Astrocyte (in vitro differentiated cells and primary cell): ENCODE measurements at places on chromosomes 11 and 22. TPM values are rescaled to one million over a fixed set of nuclear protein-coding genes. Genes with fewer than 3 reads are reported as not detected.

GRCh38 chr11:12274558-12275197 lies 102.7 kb upstream of the PARVA start:
- no peaks in the 10 kb centered on the region for H3K36me3 ChIP-seq
- no peaks in the 10 kb centered on the region for H3K27me3 ChIP-seq
- H3K4me1 ChIP-seq, result peaks cover 37% of the 10 kb centered on the region
- DNase-seq, result peak; percentile 43
- peak overlapping the region; percentile 64 for H3K27ac ChIP-seq
- H3K4me3 ChIP-seq, result no peak overlapping the region

DNA sequence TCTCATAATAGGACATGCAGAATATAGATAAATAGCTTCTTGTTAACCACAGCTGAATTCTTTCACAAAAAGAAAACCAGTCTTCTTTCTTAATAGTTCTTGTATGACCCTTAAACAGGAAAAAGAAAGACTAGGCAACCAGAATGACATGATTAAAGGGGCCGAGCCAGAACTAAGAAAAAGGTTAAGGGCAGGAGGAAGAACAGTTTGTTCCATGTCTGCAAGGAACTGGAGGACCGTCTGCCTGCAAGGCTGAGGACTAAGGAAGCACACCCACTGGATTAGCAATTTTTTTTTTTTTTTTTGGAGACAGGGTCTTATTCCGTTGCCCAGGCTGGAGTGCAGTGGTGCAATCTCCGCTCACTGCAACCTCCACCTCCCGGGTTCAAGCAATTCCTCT lies 26.0 kb upstream of the TMPRSS5 start:
- H3K4me3 ChIP-seq, result no peak overlapping the region
- H3K4me1 ChIP-seq, result peaks cover 13% of the 10 kb centered on the region
- no peak overlapping the region for H3K27ac ChIP-seq
- peak; percentile 13 for DNase-seq

- peaks cover 2% of the 10 kb centered on the region for H3K27me3 ChIP-seq
- H3K36me3 ChIP-seq, result no peaks in the 10 kb centered on the region
- DNase-seq, result no peak
- no peaks in the 10 kb centered on the region for H3K4me1 ChIP-seq
Observed at GRCh38 chr22:19635644-19636043, 78.7 kb upstream of the SEPTIN5 start.

GRCh38 chr22:49488943-49489342 lies 338.7 kb downstream of the BRD1 start:
- no peak overlapping the region for H3K27ac ChIP-seq
- H3K4me3 ChIP-seq, result no peak overlapping the region
- DNase-seq, result no peak
- H3K27me3 ChIP-seq, result no peaks in the 10 kb centered on the region
- no peaks in the 10 kb centered on the region for H3K4me1 ChIP-seq

DNA sequence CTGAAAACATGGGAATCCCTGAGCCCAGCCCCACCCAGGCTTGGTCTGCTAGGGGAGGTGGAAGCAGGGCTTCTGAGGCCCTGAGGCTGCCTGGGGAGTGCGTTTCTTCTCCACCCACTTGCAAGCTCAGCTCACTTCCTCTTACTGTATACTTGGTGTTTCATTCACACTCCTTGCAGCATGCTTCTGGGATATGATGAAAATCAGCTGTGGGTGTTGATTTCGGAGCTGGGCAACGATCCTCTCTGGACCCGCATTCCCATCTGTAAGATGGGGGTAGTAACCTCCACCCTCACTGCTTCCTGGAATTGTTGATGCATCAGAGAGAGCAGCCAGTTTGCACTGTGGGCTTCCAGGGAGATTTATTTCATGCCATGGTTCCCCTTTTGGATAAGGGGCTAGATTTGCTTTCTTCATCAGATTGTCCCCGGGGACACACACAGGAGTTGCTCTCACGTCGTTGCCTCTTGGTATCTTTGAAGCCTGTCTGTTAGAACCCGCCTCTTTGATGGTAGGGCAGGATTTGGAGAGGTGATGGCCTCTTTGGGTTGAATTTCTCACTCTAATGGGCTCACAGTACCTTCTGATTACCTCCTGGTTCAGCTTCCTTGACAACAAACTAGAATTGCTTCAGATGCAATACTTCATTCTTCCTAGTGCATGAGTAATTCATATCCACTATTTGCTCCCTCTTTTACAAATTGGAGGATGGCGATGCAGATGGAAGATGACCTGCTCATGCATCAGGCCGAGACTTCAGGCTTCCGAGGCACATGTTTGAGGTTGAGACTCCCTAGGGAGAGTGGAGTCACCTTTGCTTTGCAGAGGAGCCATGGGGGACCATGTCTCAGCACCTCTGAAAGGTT lies 40.4 kb downstream of the BCR start:
- H3K27me3 ChIP-seq, result no peaks in the 10 kb centered on the region
- H3K4me1 ChIP-seq, result peaks cover 42% of the 10 kb centered on the region
- no peak overlapping the region for H3K27ac ChIP-seq
- peak; percentile 63 for DNase-seq
- no peaks in the 10 kb centered on the region for H3K36me3 ChIP-seq

Gene TREH
- total RNA-seq, result not detected in 2 replicates

GRCh38 chr11:67489885-67490726 lies 7.3 kb downstream of the AIP start:
- H3K27ac ChIP-seq, result no peak overlapping the region
- H3K4me3 ChIP-seq, result no peak overlapping the region
- DNase-seq, result no peak
- H3K4me1 ChIP-seq, result no peaks in the 10 kb centered on the region
- no peaks in the 10 kb centered on the region for H3K27me3 ChIP-seq
- H3K36me3 ChIP-seq, result peaks cover 5% of the 10 kb centered on the region

- no peaks in the 10 kb centered on the region for H3K27me3 ChIP-seq
- no peak overlapping the region for H3K27ac ChIP-seq
- H3K4me1 ChIP-seq, result peaks cover 31% of the 10 kb centered on the region
Observed at GRCh38 chr11:130911306-130911705, 5.0 kb downstream of the SNX19 start.

Gene NCR3LG1
- total RNA-seq, result 3.1 and 3.3 TPM in 2 replicates

GRCh38 chr11:14422814-14423182 lies 63.8 kb upstream of the RRAS2 start:
- peak overlapping the region; percentile 79 for H3K27ac ChIP-seq
- H3K4me3 ChIP-seq, result no peak overlapping the region
- H3K27me3 ChIP-seq, result no peaks in the 10 kb centered on the region
- peaks cover 31% of the 10 kb centered on the region for H3K4me1 ChIP-seq

GRCh38 chr22:22248878-22249277 lies 4.3 kb downstream of the VPREB1 start:
- peaks cover 5% of the 10 kb centered on the region for H3K27me3 ChIP-seq
- no peak overlapping the region for H3K27ac ChIP-seq
- no peaks in the 10 kb centered on the region for H3K36me3 ChIP-seq
- no peak for DNase-seq

DNA sequence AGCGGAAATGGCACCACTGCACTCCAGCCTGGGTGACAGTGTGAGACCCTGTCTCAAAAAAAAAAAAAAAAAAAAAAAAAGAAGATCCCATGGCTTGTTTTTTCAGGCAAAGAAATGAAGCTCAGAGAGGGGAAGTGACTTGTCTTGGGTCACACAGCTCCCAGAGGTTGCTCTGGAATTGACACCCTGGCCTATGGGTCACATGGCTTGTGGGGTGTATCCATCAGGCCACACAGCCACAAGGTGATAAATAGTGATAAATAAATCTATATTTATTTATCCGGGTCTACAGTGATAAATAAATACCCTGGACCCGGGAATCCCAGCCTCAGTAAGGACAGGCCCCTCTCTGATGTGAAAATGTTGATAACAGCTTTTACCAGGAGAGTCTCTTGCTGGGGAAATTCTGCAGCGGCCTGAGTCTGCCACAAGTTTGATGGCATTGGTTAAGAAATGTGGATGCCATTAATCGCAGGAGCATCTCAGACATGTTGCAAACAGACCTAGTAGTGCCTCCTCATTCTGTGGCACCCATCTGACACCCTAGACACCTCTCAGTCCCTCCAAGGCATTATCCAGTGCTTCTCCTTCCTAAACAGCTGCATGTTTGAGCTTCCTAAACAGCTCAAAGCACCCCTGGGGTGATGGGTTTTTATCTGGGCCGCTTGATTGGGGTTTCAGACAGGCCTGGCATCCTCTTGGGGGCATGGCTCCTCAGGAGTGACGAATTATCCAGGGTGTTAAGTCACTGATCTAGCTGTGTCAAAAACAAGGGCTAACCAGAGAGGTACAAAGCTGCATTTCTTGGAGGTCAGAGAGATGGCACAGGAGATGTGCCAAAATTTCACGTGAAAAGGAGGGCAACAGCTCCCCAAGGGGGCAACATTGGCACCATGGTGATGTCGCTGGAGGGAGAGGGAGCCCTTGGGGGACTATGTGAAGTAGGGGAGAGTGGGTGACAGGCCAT lies 1.9 kb upstream of the EMID1 start:
- no peak overlapping the region for H3K4me3 ChIP-seq
- DNase-seq, result no peak
- H3K27me3 ChIP-seq, result peaks cover 8% of the 10 kb centered on the region
- H3K4me1 ChIP-seq, result peaks cover 12% of the 10 kb centered on the region
- no peaks in the 10 kb centered on the region for H3K36me3 ChIP-seq

Gene CD3E
- total RNA-seq, result not detected in 2 replicates
